SHP77 treated with DMSO at 0.1 percent for 48 hours (cell line): ENCODE measurements at places on chromosomes 2 and 18.

DNA sequence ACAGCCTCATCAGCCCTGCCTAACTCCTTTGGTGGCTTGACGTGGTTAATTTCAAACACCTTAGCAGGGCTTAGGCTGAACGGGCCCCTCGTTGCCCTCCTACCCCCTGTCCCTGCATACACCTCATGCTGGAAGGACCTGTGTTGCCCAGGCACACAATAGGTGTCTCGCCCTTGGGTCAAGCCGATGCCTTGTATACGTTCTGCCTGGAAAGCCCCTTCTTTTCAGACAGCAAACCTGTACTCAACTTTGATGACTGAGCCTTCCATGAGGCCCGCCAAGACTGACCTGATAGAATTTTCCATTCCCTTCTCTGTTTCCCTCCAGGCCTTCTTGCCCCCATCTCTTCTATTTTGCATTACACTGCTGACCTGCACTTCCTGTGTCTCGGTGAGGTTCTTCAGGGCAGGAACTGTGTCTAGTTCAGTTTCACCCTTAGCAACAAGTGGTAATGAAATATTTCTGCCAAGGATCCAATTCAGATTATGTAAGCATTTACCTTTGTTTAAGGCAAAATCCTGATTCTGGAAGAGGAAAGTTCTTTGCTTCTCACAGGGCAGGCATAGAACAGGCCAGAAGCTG lies 7.9 kb downstream of the GREB1 start:
- DNase-seq, result no peak

DNA sequence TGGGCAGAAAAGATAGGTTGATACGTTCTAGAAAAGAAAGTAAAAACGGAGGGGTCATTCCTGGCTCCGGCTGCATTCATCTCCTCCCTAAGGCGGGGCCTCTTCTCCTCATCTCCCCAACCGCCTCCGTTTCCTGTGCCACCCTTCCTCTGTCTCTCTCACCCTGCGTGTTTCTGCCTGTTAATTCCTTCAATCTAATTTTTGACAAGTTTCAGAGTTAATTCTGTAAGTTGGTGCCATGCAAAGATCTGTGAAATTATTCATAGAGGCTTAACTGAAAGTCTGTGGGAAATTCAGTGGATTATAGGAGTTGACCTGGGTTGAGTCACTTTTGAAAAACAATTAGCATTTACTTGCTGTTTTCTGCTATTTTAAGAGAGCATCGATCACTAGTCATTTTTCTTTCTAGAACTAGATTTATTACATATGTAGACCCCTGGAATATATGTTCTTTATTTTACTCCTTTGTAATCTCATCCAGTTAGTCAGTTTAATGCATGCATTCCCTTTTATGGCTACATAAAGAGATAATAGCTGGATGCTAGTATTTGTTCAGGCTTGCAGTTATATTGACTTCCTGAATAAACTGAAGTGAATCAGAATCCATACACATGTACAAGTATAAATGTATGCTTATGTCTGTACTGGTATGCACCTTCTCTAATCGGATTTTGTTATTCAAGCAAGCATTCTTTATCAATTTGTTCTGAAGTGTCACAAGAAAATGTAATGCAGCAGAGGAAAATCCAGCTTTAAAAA lies 91.1 kb downstream of the EML6 start:
- no peak for DNase-seq

- peak; percentile 27 for DNase-seq
Measured at GRCh38 chr18:52716973-52717372, 377.0 kb downstream of the DCC start.

- DNase-seq, result no peak
Measured at GRCh38 chr2:76825140-76825970, 696.8 kb downstream of the LRRTM4 start.

DNA sequence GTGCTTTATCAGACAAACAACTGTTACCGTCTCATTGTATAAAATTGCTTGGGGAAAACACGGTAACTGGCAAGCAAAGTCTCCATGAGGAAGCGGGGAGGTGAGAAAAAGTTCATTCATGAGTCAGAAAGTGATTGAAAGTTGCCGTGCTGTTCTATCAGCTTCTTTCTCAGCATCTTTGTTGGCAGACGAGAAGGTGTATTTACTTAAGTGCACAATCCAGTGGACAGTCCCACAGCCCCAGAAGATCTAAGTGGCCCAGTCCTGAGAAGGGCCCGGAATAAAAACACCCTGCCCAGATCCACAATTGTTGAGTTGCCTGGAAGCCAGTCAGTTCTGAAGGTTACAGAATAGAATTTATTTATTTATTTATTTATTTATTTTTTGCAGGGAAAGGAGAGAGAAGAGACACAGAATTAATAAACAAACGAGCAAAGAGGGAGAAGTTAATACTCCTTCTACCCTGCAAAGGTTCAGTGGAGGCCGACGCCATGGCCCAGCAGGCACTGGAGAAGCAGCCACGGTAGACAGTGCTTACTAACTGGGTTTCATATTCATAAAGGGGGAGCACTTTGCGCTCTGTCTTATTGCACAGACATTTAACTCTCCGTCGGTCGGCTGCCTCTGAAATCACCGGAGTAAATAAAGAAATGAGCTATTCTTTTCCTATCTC lies 676.0 kb upstream of the SALL3 start:
- no peak for DNase-seq

DNA sequence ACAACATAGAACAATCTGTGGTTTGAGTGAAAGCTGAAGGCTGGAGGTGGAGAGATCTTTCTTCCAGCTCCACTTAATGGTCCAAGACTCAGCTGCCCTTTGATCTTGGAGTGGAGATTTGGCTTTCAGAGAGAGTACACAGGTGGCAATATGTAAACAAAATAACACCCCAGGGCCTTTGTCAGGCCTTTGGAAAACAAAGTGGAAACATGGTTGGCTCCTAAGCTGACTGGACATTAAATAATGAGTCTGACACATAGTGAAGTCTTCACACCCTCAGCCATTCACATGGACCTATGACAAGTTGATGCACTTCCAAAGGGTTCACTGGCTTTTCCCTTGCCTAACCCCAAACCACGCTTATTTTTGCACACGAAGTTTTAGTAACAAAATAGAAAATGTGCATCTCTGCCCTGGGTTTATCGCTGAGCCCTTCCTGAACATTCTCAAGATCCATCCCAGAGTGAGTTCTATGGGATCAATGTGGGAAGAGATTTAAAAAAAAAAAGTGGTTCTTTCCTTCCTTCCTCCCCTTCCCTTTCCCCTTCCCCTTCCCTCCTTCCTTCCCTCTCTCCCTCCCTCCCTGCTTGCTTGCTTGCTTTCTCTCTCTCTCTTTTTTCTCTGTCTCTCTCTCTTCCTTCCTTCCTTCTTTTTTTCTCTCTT lies 201.3 kb upstream of the NT5C1B start:
- no peak for DNase-seq

DNA sequence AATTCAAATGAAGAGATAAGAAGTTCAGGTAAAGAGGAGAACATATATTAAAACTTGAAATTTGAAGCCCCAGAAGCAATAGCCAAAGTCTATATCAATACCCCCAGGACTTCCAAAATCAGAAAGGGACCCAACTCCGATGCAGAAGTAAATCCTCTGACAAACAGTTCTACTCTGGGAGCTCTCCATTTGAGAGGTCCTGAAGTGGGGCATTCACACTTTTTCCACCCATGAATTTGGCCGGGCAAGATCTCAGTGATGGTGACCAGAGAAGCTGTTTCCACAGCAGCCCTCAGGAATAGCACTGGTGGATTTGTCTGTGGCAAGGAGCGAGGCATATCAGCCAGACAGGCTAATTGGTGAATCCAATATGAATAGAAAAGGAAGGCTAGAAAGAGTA lies 313.6 kb upstream of the MC4R start:
- no peak for DNase-seq

DNA sequence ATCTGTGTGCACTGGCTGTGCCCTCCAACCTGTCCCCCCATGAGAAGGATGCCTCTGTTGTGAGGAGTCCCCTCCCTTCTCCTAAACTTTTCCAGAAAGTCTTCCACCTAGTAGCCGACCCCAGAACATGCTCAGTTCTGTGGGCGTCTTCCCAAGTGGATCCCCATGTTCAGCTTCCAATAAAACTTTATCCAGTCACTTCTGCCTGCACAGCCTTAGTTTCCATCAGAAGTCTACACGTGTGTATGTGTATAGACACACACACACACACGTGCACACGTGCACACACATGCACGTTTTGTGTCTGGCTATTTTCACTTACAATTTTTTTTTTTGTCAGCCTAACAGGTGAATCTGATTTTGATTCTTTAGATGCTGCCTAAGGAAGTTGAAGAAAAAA lies 115.1 kb downstream of the RTP5 start:
- no peak for DNase-seq

GRCh38 chr2:189440644-189440946 lies 679 bp upstream of the WDR75 start:
- no peak for DNase-seq

DNA sequence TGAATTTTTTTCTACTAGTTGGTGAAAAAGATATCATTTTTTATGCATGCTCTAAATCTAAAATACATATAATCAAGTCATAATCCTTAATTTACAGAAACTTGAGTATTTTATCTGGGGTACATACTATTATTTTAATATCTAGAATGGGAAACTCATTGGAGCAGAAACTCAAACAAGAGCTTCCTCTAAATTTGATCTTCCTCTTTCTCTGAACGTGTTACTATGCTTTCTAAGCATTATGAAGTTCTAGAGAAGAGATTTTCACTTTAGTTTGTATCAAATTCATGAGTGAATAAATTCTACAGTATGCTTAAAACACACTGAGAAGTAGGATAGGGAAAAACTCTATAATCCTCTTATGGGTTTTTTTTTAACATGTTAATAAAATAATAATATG lies 20.6 kb upstream of the SLC38A11 start:
- no peak for DNase-seq

DNA sequence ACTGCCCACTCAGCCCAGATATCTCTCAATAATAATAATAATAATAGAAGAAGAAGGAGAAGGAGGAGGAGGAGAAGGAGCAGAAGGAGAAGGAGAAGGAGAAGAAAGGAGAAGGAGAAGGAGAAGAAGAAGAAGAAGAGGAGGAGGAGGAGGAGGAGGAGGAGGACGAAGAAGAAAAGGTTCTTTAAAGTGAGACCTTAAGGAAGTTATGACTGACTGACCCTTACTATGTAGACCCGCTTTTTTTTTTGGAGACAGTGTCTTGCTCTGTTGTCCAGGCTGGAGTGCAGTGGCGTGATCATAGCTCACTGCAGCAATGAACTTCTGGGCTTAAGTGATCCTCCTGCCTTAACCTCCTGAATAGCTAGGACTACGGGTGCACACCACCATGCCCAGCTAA lies 88.9 kb upstream of the RFX8 start:
- DNase-seq, result no peak

GRCh38 chr18:3368193-3368592 lies 81.8 kb upstream of the TGIF1 start:
- no peak for DNase-seq

- no peak for DNase-seq
Measured at GRCh38 chr18:73748731-73749130, 398.9 kb downstream of the FBXO15 start.

DNA sequence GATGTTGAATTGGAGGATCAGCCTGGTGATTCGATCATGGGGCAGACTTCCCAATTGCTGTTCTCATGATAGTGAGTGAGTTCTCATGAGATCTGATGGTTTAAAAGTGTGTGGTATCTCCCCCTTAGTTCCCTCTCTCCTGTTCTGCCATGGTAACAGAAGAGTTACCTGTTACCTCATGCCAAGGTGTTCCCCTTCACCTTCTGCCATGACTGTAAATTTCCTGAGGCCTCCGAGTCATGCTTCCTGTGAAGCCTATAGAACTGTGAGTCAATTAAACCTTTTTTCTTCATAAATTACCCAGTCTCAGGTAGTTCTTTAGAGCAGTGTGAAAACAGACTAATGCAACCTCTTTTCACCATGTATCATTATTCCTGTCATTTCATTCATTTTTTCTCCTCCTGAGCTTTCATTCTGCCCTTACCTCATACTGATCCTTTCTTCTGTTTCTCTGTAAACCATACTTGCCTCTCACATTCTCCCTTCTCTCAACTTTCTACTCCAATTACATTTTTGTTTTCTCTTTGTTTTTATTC lies 22.0 kb downstream of the STARD6 start:
- DNase-seq, result no peak

DNA sequence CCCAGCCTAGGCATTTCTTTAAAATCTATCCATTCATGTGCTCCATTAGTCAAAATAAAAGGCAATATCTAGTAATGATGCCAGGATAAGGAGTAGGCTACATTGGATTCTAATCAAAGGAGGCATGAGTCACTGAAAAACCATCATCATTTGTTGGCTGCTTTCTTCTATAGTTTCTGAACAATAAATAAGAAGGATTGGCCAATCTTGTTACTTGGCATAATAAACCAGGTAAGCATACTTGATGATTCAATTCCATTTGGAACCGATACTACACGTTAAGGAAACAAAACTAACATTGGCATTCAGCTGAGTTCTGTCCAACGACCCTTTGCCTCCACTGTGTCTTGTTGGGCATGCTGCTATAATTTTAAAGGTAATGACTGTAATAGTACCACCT lies 27.2 kb downstream of the ATP8B1 start:
- no peak for DNase-seq

GRCh38 chr2:212539072-212539880 lies 674 bp upstream of the ERBB4 start:
- no peak for DNase-seq

DNA sequence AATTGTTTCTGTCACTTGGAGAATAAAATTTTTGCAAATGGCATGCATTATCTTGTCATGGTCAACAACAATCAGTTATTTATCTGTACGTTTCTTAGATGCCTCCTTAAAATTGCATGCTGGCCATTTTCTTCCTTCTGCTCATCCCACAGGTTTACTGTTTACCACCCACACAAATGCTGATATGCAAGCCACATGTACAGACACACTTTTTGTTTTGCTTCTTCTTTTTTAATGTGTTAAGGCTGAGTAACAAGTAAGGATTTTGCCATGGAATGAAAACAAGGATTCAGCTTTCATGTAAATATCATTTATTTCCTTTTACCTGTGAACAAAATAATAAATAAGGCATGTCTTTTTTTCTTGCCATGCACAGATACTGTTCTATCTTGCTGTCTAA lies 1077.1 kb upstream of the ZEB2 start:
- DNase-seq, result no peak

DNA sequence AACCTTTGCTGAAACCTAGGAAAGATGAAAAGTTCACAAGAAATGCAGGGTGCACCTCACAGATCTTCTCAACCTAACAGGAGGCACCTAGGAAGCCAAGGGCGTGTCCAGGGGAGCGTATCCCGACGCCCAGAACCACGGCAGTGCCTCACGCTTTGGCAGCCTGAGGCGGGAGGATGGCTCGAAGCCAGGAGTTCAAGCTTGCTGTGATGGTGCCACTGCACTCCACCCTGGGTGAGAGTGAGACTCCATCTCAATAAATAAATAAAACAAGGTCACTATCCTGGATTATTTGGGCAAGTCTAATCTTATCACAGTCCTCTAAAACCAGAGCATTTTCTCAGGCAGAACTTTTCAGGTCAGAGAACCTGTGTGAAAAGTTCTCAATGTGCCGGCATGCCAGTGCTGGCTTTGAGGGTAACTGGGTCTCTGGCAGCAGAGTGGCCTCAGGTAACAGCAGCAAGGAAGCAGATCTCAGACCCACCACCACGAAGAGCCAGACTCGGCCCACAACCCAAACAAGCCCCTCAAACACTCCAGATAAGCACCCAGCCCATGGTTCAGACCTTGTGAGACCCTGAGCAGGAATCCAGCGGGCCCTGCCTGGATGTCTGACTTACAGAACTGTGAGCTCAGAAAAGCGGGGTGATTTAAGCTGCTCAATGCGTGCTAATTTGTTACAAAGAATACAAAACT lies 11.7 kb downstream of the HSBP1L1 start:
- no peak for DNase-seq
